ENCODE measurements at places on chromosomes 5 and 9.

- no peak for DNase-seq
These were observed 12.7 kb downstream of the SHC3 start for GRCh38 chr9:89165880-89166279.

- DNase-seq = no peak
These were observed 592.0 kb downstream of the BNC2 start for GRCh38 chr9:16278326-16278999.

DNA sequence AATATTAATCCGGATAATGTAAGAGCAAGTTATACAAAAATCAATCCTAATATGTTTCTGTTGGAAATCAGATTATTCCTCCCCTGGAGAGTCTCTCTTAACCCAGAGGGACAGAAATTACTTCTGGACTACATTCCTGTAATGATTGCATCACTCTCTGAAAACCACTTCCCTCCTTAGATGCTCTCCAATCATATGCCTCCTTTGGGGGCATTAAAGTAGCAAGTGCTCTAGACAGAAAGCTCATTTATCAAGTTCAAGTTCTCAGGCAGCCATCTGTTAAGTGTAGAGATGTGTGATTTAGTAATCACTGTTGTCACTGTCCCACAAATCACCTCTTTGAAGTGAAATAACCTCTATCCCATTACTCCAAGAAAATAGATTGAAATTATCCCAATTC is 247.1 kb downstream of the SLCO4C1 start:
- DNase-seq = no peak

DNA sequence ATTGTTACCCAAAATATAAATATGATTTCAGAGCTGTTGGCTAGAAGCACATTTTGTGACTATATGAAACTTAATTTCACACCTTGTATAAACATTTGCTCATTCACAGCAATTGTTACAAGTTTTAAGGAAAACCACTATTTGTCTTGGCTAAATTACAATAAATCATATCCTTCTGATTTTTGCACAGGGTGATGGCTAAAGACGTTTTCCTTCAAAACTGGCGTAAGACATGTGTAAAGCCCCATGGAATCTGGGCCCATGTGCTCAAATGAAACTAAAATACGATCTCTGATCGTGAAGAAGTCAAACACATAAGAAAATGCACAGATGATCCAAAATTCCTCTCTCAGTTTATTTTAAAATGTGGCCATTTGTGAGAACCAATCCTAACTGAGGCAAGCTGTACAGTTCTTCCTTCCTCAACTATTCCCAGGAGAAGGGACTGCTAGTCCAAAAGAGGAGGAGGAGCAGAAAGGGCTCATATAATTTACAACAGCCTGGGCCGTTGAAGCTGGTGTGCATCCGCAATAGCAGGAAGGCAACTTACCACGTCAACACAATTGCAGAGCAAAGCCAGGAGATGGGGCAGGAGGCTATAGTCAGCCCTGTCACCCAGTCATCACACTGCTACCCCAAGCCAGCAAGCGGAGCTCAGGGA is 98.4 kb downstream of the MED27 start:
- no peak for DNase-seq

DNA sequence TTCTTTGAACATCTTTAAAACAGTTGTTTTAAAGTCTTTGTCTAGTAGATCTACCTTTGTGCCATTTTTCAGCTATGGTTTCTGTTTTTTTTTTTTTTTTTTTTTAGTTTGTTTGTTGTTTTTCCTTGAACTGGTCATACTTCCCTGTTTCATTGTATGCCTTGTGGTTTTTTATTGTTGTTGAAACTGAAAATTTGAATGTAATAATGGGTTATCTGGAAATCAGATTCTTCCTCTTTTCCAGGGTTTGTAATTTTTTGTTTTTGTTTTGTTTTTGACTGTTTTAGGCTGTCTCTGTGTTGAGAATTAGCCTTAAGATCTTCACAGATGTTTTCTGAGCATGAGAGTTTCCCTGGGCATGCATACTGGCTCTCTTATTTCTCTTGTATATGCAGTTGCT is 269.6 kb upstream of the DAP start:
- no peak for DNase-seq

DNA sequence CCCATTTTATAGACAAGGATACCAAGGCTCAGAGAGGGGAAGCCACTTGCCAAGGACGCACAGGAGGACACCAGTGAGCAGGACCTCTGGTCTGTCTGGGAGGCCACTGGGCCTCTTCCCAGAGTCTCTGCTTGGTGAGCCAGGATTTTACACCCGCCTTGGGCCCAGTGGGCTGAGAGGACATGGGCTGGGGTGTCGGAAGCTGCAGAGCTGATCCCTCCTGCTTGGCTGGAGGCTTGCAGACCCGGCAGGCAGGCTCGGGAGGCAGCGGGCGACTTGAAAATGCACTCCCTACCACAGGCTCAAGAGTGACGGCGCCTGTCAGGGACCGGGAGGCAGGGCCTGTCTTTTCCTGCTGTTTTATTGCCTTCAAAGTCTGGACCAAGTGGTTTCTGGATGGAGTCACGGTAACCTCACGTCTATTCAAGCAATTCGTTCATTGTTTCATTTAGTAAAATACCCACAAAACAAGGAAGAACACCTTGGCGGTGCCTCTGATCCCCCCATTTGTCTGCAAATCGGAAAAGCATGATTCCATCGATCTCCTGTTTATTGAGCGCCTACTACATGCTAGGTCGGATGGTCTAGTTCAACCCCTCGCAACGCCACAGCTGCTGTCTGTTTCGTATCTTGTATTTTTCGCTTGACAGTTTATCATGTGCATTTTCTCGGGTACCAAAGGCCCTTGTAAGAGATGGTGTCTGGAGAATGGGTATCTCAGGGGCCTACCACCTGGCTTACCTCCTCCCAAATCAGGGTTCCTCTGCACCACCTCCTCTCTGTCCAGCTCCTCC is 108.1 kb upstream of the IER5L start:
- no peak for DNase-seq

DNA sequence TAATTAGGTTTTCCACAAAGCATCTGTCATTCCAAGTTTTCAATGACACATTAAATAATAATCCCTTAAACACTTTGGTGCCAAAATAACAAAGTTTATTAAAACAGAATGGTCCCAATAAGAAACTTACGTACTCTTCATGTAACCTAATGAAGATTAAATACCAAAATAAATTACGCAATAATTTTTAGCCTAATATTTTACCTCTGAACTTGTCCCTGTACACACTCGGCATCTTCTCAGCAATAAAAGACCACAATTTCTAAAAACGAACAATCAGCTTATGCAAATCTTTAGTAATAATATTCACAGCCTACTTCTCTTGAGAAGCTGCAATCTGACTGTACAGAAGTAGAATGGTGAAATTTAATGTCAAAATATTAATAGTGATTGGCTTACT is 163.6 kb downstream of the ZDHHC21 start:
- DNase-seq = no peak

GRCh38 chr9:14455243-14455642 is 141.3 kb upstream of the NFIB start:
- no peak for DNase-seq

All from NCI-H187 treated with DMSO at 0.1 percent for 48 hours (cell line).